ENCODE measurements at places on chromosomes 2 and 18. TPM values are rescaled to one million over a fixed set of nuclear protein-coding genes. Genes with fewer than 3 reads are reported as not detected.

DNA sequence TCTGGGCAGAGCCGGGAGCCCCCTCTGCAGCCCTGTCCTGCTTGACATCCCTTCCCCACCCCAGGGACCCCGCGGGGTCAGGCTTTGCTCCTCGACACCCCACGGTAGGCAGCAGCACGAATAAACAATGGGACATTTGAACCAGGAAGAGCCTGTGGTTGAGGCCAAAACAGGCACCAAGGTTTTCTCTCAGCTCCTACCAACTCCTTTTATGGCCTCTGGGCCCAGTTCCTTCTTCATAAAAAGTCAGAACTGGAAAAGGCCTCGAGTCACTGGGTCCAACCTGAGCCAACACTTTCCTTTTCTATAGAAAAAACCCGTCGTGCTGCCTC is 20.6 kb downstream of the TEX44 start:
- DNase-seq = no peak

DNA sequence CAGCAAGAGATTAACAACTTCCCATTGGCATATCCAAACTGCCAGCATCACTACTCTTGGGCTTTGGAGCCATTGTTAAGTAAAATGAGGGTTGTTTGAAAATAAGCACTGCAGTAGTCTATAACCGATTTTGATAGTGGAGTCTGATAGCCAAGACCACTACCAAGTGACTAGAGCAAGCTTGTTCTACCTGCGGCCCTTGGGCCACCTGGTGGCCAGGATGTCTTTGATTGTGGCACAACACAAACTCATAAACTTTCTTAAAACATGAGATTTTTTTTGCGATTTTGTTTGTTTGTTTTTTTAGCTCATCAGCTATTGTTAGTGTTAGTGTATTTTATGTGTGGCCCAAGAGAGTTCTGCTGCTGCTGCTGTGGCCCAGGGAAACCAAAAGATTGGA is 11.0 kb downstream of the UBE2E3 start:
- no peak for DNase-seq

DNA sequence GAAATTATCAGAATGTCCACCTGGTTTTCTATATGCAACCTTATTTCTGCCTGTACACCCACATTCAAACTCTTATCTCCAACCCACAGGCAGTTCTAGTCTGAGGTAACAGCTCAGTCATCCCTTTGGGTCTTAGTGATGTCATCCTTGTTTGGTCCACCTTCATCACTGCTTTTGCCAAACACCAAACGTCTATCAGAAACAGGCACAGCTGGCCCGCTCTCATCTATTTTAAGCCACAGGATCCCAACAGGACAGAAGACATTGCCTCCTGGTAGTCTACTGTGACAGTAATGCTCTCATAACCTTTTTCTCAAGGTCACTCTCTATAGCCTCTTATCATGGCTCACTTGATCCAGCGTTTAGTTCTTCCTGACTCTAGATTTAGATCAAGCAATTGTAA is 99.0 kb upstream of the CHAC2 start:
- DNase-seq = no peak

DNA sequence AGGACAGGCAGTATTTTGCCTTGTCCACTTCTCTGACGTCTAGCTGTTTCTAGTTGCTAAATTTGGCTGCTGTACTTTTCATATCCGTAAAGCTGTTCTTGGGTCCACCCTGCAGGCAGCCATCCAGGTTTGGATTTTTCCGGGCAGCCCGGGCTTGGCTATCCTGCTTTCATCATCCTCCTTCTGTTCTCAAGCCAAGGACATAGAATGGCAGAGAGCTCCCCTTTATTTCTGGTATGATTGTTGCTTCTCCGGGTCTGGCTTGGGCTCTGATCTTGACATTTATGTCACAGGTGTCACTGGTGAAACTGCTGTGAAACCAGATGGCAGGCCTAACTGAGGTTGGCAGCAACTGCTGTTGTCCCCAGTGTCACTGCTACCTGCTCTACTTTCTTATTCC is 35.5 kb downstream of the SCN2A start:
- DNase-seq = no peak

The CLIP4 gene
- 5.7 TPM for total RNA-seq

The PROKR1 gene
- 0.05 TPM for total RNA-seq
